Activated CD4-positive, alpha-beta T cell treated with anti-CD3 and anti-CD28 coated beads, Interleukin-2, amount 50 U/mL, for 1 hour (primary cell): ENCODE measurements at places on chromosomes 4 and X.

DNA sequence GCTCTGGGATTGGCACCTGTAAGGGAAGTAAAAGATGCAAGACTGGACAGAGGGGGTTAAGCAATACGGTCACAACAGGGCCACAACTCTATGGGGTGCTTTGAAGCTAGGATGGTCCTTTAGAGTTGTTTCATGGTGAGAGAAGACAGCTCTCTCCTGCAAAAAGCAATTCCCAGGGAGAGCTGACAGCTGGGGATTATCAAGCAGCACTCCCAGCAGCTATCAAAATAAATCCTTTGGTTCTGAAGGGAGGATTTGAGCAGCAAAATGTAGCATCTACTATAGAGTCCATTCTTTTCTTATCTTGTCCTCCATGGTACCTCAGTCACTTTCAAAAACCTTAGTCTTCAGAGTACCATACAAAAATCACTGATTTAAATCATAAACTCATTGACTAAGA, 35.1 kb upstream of the AP1AR start:
- DNase-seq: no peak

GRCh38 chr4:73447671-73448070, 11.7 kb downstream of the AFP start:
- no peak for DNase-seq

- no peak for DNase-seq
These were observed 211.1 kb downstream of the GUCY2F start for GRCh38 chrX:109270580-109271484.

GRCh38 chr4:148243837-148244236, 198.4 kb downstream of the NR3C2 start:
- no peak for DNase-seq

DNA sequence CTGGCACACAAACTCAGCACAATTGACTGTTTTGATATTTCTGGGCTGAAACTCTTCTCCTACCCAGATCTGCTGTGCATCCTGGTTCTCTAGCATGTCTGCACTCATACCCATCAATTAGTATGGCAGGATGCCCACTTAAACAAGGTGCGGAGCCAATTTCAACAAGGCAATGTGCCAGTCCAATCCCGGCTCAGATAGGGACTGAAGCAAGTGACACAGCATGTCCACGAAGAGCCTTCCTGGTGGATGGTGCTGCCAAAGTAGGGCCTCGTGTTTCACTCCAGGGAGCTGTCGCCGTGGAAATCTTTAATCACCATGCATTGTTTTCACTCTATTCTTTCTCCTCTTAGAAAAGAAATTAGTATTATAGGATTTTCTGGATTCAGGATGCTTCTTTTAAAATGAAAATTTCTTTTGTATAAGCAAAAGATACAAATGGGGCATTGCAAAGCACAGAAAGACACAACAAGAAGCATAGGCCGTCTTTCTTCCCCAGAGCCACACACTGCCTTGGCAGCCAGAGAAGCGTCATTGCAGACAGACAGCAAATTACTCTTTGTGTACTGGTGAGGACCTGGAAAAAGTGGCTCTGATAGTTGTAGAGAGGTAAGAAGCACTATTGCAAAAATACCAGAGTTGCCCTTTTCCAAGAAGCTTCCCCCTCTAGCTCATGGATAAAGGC, 40.6 kb upstream of the LSM6 start:
- no peak for DNase-seq

DNA sequence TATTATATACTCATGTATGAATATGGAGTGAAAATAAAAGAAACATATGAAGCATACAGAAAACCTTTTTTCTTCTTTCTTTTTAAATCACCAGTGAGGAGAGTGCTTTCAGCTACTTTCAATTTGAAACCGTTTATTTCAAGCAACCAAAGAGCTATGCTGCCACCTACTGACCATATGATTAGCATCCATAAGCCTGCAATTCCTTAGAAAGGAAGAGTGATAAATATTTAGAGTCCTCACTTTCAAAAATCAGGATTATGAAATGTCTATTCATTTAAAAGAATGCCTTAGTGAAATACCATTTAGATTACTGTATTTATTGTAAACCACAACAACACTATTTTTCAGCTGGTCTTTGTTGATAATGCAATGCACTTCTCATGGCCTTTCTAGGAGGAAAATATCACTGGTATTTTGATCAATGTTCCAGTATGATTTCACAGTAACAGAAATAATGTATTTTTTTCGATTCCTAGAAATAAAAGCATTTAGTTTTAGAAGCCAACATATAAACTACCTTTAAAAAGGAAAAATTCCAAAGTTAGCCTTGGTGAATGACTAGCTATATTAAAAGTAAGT, 667.6 kb downstream of the PCDH18 start:
- no peak for DNase-seq

DNA sequence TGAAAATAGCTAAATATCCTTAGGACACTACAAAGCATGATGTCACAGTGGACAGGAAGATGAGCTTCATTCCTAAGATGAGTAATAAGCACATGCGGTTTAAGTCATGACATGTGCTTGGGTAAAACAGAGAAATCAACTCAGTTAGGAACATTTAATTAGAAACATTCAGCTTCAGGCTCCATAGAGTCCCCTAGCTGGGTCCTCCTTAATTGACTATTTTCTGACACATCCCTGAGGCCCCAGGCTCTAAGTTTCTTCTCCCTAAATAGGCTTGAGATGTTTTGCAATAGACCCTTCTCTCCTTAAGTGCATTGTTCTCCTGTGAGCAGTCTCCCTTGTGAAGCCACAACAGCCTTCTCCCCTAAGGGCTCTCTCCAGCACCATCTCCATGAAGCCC, 70.4 kb upstream of the ANXA3 start:
- no peak for DNase-seq

GRCh38 chr4:176358083-176358469, 38.3 kb downstream of the SPCS3 start:
- no peak for DNase-seq

DNA sequence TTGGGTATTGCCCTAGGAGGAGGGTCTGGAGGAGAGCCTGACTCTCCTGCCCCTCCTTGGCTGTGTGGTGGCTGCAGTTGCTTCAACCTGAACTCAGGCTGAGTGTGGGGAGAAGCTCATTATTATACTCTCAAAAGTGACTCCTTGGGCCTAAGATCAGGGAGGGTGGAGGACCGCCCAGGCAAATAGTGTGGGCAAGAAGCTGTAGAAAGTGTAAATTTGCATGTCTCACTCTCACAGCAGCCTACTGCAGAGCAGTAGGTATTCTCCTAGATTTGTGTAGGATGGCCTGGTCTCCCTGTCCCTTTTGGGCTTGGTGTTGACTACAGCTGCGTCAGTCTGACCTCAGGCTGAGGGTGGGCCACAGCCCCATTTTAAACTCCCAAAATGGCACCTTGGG, 156.1 kb downstream of the ZNF330 start:
- no peak for DNase-seq

- DNase-seq: no peak
These were observed 609 bp upstream of the SLC25A6 start for GRCh38 chrX:1392376-1393068.

GRCh38 chrX:31070057-31070468, 1.8 kb downstream of the FTHL17 start:
- DNase-seq: no peak

DNA sequence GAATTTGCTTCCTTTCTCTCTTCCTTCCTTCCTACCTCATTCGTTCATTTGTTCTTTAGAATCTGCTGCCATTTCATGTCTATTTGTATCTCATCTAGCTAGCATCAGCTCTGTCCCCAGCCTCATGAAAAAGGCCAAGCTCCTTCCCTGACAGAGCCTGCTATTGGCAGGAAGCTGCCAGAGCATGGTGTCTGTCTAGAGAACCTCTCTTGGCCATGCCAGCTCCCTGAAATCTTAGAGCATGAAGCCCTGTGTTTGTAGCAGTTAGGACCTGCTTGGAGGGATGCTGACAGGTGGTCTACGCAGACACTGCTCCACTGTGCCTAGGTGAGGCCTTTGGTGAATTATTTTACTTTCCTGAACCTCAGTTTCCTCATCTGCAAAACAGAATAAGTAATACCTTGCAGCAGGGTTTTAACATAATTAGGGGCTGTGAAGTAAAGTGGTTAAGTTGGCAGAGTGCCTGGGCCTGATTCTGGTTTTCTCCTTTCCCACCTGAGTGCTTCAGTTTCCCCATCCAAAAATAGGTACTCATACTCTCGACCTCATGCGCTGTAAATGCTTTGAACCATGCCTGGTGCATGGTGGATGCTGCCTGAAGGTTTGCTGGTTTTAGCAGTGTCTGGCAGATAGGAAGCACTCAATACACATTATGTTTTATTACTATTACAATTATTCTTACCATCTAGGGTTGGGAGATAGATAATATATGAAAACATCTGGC, 4.7 kb downstream of the PTTG2 start:
- DNase-seq: no peak
